ENCODE measurements at places on chromosomes 3 and 15. TPM values are rescaled to one million over a fixed set of nuclear protein-coding genes. Genes with fewer than 3 reads are reported as not detected.

GRCh38 chr15:80679804-80680175 lies 15.3 kb upstream of the ABHD17C start:
- DNase-seq: no peak

- DNase-seq: no peak
Measured at GRCh38 chr3:13278783-13279531, 141.2 kb downstream of the NUP210 start.

DNA sequence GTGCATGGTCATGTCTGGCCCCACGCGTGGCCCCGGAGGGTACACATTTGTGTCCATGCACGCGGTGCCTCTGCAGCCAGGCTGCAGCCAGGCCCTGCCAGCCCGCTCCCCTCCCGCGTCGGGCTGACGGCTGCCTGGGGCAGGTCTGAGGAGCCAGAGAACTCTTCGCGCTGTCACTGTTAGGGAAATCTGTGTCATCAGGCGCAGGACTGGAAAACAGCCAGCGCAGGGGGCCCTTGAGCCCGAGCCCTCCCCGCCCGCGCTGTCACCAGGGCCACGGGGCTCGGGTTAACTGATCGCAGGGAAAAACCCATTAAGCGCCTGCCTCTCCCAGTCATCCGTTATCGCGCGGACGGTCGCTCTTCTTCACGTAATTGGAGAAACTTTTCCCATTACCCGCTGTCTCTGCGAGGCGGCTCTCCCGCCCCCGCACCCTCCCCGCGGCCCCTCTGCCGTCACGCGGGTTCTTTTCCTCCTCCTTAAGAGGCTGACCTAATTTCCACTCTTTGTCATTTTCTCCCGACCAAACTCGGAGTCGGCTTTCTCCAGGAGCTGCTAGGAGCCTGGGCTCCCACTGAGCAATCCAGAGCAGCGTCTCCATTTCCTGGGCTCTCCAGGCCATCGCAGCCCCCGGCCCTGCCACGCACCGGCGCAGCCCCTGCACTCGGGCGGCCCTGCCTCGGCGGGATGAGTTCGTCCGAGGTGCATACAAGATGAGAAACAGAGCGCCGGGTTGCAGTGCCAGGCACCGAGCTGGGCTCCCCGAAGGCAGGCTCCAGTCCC lies 57.5 kb upstream of the PRR23E start:
- DNase-seq: peak; percentile 63

- DNase-seq: no peak
Measured at GRCh38 chr3:27688053-27688452, 34.1 kb downstream of the EOMES start.

GRCh38 chr15:38255690-38256089 lies 3.1 kb downstream of the SPRED1 start:
- DNase-seq: no peak

Gene TUSC7
- total RNA-seq: not detected

- DNase-seq: no peak
Measured at GRCh38 chr3:31565288-31565687, 32.6 kb downstream of the STT3B start.

DNA sequence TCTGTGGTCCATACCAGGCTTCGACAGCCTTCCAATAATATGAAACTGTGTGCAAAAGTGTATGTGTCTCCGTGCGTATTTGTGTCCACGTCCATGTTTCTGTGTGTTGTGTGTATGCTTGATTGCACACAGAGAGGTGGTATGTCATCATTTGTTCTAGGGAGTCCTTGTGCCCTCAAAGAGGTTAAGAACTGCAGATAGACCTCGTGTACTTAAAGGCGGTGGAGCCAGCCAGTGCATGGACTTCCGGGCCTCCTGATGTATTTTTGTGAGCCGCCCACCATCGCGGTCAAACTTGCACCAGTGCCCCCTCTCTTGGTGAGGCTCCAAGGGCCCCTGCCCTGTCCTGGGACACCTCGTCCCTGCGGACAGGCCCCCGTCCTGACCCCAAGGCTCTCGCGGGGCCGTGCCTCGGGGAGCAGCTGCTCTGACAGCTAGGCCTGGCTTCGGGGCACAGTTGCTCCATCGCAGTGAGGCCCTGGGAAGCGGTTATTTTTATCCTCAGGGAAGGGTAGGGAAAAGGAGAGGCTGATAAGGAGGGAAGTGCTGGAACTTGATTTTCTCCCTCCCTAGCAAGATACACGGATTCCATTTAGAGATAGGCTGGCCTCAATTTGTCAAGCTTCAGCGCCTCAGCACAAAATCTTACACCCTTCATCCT lies 1.2 kb upstream of the RYK start:
- peak; percentile 67 for DNase-seq

Gene IQCH
- 2.2 TPM for total RNA-seq

DNA sequence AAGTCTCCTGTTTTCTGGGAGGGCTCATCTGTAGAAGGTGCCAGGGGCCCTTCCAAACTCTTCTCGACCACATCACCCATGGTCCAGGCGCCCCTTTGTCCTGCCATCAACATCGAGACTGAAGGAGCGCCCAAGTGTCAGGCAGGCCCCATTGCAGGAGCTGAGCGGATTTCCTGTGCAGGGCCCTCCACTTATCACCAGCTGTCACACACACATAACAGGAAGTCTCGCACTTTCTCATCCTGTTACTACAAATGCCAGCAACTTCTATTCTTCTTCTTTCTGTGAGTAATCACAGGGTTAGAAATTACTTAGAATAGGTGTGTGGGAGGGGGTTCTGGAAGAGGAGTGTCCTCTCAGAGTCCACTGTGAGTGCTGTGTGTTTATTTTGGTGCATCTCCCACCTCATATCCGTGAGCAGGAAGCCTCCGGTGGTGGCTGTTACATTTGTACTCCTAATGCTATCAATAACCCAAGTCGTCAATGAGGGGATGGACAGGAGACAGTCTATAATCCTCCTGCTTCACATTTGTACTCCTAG lies at the start of gene KLHL6:
KLHL6 (minus strand) TSS at position 166 of the 541 bp plus-strand sequence; CDS start at position 113, 53 bp downstream.
- peak; percentile 51 for DNase-seq

Gene PLS1
- 1.0 TPM for total RNA-seq

Measured in heart left ventricle (tissue), 16 donors.